Metanephros (tissue), 2 donors: ENCODE measurements at places on chromosomes 1 and 21. TPM values are rescaled to one million over a fixed set of nuclear protein-coding genes. Genes with fewer than 3 reads are reported as not detected.

ASH1L gene
- 60.3 TPM for total RNA-seq

SERTAD4 gene
- total RNA-seq: 2.3 TPM

GUCA2B gene
- total RNA-seq: not detected

F13B gene
- not detected for total RNA-seq

EVA1C gene
- total RNA-seq: 3.3 TPM

NPHS2 gene
- total RNA-seq: 46.4 TPM

FLG gene
- 0.29 TPM for total RNA-seq

PTPRF gene
- 151 TPM for total RNA-seq

DMBX1 gene
- total RNA-seq: not detected
